ENCODE measurements at places on chromosomes 5 and 9.

DNA sequence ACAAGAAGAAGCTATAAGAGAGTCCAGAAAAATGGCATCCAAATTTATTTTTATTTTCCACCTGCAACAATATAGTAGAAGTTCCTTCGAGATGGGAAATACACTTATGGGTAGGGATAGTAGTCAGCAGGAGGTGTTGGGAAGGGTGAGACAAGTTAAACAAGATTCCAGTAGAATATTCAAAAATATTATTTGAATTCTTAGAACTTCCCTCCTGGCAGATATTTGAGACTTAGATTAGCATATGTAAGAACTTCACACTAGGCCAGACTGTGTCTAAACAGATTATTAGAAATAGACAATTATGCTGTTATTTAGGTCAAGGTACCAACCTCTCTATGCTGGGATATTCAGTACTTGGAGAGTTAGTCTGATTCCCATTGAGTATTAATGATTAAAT lies 108.7 kb downstream of the PLK2 start:
- DNase-seq = no peak

DNA sequence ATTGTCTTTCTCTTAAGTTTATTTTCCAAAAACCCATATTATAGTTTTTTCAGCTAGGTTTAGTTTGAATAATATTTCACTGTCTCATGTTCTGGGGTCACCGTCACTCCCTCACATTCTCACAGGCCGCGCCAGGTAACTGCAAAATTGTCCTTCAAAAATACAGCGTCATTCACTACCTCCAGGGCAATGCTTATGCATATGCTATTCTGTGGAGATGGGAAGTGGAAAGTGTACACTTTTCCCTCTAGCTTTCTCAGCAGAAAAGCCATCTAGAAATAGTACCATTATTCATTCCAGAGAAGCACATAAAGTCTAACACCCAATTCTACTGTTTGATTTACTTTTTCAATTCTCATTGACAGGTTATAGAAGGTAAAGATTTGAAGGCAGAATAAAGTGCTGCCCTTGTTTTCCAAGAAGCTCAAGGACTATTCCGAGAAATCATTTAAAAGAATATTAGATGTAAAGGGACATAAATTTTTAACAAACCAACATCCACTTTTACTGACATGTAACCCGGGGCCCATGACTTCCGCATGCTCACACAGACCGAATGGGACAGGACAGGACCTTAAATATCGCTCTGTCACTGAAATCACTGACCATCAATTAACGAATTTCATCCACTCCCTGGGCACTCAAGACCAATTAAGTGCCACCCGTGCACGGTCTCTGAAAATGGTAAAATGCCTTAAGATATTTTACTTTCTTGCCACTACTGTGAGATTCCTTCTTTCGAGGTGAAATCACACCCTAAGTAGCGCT lies 720 bp downstream of the NUDT12 start:
- DNase-seq = no peak

- DNase-seq = no peak
Observed at GRCh38 chr5:132258102-132259068, 889 bp downstream of the PDLIM4 start.

DNA sequence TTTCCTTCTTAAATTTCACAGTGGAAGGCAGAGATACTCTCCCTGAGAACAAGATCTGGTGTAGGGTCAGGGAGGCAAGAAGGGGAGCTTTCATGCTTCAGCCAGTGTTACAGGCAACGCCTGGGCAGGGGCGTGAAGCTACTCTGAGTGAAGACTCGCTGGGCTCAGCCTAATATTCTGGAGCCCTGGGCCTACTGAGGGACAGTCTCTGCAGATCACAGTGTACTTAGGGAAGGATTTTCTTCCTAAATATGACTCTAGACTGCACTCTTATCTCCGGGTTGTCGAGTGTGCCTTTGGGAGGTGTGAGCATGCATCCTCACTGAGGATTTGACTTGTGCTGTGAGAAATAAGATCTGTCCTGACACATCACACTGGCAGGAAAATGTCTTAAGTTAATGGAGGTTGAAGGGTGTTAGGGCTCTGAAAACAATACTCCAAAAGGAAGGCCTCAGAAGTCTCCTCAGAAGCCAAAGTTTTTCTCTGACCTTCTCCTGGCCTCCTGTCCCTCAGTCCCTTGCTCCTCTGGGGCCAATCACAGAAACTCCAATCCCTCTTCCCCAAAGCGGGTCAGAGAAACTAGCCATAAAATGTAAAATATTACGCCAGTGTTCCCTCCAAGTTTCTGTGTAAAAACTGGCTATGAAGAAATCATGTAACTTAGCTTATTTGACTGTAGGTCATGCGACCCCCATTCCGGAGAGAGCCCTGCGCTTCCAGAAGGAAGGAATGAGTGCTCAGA lies 156.8 kb upstream of the TBC1D2 start:
- DNase-seq = peak; percentile 48

DNA sequence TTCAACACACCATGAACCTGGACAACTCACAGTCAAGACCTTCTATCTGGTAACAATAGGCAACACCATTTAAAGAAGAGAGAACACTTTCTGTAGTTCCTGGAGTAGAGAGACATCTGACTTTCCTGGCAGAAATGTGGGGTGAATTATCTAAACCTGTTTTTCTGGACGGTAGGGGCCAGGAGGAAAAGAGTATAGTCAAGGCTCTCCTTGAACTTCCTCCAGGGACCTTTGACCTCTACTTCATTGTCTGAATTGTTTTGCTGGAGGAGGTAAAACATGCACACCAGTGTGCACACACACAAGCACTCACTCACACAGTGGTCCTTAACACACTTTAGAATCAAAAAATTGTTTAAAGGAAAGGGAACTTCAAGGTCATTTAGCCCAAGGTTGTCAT lies 13.2 kb downstream of the S100Z start:
- DNase-seq = no peak

DNA sequence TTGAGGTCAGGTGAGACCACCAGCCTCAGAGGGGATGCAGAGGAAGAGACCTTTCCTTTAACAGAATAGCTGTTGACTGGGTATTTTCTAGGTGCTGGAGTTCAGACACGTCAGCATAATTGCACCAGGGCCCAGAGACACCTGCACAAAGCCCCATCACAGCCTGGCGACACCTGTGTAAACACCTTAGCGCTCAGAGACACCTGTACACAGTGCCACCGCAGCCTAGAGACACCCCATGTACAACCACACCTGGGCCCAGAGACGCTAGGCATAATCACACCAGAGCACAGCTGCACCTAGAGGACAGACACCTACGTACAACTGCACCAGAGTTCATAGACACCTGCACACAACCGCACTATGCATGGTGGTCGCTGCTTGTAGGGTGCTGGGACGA lies 1.0 kb downstream of the TRIP13 start:
- no peak for DNase-seq

Data from left renal cortex interstitium (tissue), 4 donors.